ENCODE measurements at places on chromosomes 11 and 22.

DNA sequence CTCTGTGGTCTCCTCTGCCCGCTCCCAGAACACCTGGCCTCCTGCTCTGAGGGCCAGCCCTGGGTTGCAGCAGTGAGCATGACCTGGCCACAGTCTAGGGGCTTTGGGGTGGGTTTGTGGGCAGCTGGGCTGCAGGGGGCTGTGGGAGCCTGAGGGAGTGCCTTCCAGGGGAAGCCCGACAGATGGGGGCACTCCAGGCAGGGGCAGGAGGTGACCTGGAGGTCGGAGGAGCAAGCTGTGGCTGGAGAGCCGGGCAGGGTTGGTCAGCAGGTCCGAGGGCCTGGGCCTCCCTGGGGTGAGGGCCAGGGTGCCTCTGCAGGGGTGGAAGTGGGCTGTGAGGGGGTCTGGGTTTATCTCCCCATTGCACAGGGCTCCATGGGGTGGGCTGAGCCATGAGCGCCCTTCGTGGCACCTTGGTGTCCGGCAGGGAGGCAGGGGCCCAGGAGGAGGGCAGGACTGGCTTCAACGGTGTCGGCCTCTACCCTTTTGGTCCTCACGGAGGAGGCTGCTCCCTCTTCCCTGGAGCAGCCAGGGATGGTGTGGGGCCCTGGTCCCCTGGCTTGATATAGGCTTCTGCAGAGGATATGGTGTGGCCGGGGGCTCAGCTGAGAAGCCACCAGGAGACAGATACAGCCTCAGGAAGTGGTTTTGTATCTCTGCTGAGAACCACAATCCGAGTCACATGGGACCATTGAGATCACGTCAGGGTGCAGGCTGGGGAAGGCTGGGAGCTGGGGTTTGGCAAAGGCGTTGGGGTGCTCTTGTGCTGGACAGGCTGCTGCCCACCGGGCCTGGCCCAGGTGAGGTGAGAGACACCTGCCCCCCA lies 22.3 kb downstream of the KCNQ1 start:
- DNase-seq = no peak

GRCh38 chr11:88204353-88204752 lies 29.1 kb upstream of the RAB38 start:
- no peak for DNase-seq

DNA sequence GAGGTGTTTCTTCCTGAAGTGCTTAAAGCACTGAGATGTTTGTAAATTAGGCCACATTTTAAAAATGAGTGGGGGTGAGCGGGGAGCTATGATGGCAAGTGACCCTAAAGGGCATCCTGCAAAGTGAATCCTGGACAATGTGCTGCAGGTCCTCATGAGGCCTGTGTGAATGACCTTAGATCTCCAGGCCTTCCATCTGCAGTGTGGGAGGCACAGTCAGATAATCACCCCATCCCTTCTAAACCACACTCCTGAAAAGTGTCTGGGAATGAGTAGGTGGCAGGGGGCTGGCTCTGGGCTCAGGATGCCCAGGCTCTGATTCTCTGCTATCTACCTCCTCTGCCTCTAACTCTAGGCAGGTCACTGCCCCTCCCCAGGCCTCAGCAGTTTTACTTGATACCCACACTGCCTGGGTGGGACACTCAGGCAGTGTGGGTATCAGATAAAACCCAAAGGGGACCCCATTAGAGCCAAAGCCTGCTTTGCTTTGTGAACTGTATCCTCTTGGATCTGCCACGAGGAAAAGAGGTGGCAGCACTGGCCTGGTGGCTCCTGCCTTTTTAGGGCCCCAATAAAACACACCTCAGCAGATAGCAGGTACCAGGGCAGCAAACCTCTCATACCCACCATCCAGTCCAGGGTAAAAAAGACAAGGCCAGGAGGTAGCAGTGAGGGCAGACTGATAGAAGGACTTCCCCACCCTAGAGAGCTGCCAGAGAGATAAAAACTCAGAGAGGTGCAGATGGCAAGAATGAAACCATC lies 10.5 kb downstream of the STARD10 start:
- DNase-seq = no peak

- DNase-seq = no peak
These were observed 12.7 kb upstream of the TMEM218 start for GRCh38 chr11:125123947-125124617.

DNA sequence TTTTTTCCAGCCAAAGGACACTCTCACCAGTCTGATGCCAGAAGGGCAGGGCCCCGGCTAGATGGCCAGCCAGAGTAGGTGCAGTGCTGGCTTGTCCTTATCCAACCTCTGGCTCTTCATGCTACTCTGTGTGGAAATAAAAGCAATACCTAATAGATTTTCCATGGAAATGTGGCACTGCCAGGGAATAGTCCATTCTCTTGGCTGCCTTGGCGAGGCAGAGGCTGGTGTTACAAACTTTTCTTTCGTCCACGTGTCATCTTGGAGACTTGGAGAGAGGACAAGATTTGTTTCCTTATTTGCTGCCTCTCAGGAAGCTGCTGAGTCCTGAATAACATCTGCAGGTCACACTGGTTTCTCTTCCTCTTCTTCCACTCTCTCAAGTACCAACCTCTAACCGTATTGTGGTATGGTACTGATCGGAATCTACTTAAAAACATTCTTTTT lies 17.2 kb upstream of the C1QTNF4 start:
- no peak for DNase-seq

DNA sequence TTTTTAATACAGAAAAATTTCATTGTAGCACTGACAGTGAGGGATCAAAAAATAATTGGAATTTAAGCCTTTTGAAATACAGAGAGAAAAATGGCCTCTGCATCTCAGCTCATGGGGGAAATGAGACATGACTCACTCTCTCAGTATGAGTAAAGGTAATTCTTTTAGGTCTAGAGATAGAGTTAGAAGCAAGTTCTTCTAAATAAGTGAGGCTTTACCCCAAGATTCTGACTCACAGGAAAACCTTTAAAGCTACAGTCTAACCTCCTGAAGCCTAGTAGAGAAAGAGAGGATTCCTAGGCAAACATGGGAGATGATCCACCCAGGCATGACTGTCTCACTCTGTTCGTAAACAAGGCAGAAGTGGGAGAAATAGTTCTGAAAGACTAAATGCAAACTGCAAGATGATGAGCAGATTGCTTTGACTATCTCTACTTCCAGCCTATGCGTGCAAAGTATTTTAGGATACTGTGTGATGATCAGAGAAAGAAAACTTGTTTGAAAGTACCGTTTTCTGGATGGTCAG lies 1003.3 kb upstream of the CCDC90B start:
- DNase-seq = no peak

DNA sequence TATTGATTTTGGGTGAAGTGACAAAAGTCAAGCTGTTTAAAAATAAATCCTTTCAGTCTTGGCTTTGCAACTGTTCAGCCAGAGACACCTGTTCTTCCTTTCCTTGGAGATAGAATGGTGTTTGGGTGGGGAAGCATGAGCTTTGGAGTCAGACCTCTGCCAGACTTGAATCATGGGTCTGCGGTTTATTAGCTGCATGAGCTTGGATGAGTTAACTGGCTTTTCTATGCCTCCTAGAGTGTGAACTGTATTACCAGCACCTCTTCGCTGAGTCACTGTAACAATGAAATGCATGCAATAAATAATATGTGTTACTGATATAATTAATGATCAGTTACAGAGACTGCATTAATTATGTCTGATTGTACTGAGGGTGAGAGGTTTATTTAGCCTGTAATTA lies 13.5 kb upstream of the MYEOV start:
- DNase-seq = no peak
